ENCODE measurements at places on chromosomes 7 and 10.

DNA sequence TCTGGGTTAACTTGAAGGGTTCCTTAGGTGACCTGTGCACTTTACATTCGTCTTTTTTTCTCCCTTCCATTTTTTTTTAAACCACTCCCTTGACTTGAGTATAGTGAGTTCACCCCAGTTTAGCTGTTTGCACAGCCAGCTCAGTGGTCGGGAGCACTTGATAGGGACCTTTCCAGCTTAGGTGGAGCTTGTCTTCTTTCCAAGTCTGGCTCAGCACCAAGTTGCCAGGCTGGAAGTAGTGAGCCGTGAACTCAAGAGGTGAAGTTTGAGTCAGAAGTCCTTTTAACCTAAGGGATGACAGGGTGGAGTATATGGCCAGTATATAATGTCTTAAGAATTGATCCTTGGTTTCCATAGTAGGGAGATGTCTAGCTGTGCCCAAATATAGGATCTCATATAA lies 7.2 kb downstream of the DNAH11 start:
- no peak for DNase-seq

DNA sequence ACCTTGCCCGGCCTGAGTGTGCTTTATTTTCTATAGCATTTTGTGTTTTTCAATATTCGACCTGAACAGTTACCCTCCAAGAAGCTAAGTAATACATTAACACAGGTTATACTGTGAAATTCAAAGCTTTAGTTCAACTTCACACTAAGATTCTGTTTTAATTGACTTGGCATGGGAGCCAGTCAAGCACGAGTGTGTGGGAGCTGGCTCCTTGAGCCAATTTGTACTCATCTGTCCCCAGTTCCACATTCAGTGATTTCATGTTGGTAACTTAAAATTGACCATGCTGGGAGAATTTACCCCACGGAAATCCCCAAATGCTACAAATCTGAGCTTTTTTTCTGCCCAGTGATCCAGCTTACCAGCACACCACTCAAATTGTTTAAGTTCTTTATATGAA lies 20.3 kb downstream of the TSPAN12 start:
- DNase-seq: no peak

DNA sequence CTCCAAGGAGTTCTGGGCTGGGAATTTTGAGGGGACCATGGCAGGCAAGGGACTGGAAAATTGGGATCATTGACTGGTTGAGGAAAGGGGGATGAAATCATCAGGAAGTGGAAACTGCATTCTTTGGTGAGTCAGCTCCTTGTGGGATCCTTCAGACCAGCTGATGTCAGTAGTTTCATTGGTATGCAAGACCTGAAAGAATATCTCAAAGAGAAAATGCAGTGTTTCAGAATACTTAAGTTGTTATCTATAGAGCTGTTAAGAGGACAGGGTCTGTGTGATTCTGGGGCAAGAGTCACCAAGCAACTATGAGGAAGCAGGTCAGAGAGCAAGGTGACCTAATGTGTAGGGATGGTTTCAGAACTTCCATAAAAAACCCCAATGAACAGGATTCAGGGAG lies 595.9 kb upstream of the AUTS2 start:
- DNase-seq: no peak

DNA sequence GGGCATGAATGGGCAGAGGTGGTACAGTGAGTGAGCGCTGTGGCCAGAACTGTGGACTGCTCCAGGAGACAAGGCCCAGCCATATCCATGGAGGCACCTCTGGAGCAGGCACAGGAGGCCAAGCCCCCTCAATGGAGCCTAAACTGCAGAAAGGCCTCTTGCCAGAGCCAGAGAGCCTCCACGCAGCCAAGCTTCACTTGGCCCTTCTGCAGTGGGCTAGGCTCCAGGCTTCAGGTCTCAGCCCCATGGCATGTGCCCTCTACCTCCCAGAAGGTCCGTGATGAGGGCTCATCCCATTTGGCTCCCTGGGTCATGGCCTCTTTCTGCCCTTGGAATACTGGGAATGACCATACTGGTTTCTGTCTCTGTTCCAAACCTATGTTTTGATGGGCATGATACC lies 8.9 kb downstream of the PDE1C start:
- DNase-seq: no peak

DNA sequence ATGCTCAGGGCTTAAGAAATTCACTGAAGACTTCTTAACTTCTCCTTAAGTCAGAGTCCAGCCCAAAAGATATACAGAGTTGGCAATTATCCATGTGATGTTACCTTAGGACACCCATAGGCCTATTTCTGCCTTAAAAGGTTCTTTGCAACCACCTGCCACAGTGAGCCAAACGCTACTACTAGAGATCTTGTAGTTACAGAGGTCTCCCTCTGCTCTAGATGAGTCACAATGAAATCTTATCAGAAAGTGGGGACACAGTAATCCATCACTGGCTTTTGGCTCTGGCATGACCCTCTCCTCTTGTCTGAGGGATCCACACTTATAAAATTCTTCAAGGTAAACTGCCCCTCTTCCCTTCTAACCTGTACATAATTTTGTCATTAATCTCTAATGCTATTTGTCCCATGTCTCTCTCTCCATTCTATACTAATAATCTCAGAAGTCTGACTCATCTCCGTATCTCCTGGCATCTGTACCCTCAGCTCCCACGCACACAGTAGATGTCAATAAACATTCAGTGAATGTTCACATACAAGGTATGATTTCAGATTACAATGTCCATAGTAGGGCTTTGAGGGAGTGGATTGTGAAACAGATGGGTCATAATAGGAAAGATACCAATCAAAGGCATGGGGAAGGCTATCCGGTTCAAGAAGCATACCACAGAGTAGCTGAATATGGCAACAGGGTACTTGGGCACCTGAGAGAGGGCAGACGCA lies 112.1 kb downstream of the SGMS1 start:
- DNase-seq: no peak

DNA sequence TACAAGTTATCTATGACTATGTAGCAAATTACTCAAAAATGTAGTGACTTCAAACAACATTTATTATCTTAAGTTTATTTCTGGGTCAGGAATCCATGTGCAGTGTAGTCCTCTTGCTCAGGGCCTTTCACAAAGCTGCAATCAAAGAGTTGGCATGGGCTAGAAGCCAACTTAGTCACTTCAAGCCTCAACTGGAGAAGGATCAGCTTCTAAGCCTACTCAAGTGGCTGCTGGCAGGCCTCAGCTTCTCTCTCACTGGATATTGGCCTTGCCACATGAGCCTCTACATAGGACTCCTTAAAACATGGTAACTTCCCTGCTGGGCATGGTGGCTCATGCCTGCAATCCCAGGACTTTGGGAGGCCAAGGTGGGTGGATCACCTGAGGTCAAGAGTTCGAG lies 5.0 kb upstream of the NFE2L3 start:
- no peak for DNase-seq

DNA sequence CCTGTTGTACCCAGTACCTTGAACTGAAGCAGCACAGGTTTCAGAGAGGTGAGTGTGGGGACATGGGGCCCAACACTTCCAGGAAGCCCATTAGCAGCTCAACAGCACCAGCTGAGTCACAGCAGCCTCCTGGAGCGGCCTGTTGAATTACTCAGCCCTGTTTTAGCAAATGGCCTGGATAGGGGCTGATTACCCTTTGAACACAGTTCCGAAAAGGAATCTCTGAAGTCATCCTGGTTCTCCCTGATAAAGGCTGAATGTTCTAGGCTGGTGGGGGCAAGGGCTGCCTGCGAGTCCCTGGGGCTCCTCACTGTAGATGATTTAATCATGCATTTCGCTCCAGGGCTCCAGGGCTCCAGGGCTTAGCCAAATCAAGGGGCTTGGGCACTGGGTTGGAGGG lies 287.5 kb downstream of the GRID1 start:
- DNase-seq: peak; percentile 55

GRCh38 chr7:44387389-44387788 lies 62.0 kb upstream of the CAMK2B start:
- DNase-seq: no peak

DNA sequence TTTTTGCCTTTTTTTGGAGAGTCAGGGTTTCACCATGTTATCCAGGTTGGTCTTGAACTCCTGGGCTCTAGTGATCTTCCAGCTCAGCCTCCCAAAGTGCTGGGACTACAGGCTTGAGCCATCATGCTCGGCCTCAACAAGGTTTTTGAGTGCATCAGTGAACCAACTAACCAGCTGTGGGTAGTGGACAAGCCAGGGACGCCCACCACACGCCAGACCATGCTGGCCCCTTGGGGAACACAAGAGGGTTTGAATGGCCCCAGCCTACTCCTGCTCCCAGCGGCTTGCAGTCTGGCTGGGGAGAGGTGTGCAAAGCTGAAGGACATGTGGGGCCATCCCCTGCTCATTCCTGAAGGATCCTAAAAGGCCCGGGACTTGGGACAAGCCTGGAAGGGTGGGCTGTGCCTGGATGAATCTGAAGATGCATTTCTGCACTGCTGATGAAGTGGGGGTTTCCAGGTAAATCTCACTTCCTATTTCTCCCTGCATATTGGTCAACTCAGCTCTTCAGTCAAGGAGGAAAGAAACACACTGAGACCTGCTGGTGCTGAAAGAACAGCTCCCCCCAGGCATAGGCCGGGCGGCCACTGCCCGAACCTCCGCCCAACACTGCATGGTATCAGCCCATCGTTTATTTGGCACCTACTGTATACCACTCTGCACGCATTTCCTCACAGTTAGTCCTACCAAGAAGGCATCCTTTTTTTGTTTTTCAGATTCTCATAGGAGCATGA lies 6.9 kb downstream of the MMD2 start:
- DNase-seq: no peak

GRCh38 chr7:55887821-55888247 lies 578 bp downstream of the ZNF713 start:
- peak; percentile 10 for DNase-seq

GRCh38 chr7:43508461-43508860 lies 74.4 kb upstream of the STK17A start:
- no peak for DNase-seq

DNA sequence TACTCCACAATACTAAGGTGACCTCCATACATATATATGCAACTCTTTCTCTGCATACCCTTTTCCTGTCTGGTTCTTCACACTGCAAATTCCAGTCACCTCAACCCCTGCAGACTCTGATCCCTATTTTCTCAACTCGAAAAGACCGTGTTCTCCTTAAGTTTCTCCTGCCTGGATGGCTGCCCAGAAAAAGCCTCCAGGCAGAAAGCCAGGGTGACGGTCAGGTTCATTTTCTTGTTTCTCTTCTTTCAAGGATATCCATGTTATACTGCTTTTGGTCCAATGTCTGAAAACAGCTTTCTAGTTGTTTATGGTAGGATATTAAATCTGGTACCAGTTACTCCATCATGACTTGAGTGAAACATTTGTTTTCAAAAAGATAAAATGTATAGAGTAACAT lies 267.8 kb upstream of the MYO3A start:
- DNase-seq: no peak

- DNase-seq: no peak
Observed at GRCh38 chr10:123833170-123833850, 58.3 kb downstream of the CPXM2 start.

GRCh38 chr7:85612514-85612913 lies 425.7 kb upstream of the SEMA3D start:
- no peak for DNase-seq

- DNase-seq: no peak
Observed at GRCh38 chr7:23473844-23474093, 3.5 kb upstream of the IGF2BP3 start.

DNA sequence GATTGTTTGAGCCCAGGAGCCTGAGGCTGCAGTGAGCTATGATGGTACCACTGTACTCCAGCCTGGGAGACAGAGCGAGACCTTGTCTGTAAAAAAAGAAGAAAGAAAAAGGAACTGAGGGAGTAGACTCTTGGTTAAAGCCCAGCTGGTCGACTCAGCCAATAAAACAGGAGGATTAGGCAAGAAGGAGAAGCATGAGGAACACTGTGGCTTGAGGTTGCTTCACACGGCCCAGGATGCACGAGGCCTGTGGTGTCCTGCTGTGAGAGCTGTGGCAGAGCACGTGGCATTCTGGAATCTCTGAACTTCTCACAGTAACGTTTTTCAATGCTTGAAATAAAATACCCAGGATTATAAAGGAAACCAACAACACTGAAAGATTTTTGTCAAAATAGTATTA lies 93.3 kb downstream of the CUL2 start:
- no peak for DNase-seq

- DNase-seq: no peak
Observed at GRCh38 chr7:150788474-150789269, 11.5 kb downstream of the TMEM176B start.

DNA sequence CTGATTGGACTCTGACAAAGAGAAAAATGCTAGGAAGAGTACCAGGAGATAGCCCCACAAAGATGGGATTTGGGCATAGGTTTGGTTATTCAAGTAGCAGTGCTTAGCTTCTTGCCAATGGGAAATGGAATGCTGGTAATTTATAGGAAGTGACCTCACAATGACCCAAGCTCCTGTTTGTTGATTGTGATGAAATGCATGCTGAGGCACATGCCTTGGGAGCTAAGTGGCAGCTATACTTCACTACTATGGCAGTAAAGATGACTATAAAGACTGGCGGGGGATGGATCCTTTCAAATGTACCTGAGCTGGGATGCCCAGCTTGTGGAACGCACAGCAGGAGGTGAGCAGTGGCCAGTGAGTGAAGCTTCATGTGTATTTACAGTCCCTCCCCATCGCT lies 153.8 kb downstream of the ZNF22 start:
- no peak for DNase-seq

DNA sequence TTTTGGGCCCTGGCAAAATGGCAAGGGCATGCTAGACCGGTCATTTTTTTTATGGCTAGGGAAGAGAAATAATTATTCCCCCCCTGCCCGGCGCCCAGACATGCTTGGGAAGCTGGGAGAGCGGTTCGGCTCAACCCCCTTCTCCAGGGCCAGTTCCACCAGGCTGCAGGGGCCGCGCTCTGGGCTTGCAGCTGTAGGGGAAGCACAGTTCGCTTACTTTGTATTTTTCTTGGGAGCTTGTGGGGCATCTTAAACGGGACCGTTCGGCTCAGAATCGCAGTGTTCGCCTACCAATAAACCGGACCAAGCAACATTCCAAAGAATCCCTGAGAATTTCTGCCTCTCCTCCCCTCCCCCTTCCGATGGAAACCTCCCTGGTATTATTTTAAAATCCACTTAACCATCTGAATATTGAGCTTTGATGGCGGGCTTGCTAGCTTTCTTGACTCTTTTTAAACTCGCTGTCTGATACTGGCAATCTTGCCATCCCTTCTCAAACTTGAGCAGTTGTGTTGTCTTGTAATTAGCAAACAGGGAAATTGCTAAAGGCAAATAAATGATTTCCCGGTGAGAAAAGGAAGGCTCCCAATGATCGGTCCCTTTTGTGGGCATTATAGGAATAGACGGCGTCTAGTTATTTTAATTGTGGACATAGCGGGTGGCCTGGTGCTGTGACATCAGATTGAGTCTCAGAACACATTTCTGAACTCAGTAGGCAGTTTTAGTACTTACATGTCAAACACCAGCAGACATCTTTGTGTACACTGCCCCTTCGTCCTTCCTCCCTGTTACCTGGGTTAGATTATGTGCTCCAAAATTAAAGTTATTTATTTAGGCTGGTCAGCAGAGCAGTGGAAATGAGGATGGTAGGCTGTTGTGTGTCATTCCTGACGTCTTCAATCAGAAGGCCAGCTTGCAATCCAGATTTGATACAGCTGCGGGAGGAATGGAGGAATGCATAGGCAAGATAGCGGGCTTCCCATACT lies 3.4 kb downstream of the TCF7L2 start:
- peak; percentile 40 for DNase-seq

- DNase-seq: no peak
Observed at GRCh38 chr7:47421456-47421855, 160.5 kb downstream of the TNS3 start.

GRCh38 chr10:101230183-101230917 lies 1.1 kb upstream of the LBX1 start:
- no peak for DNase-seq

Data from small intestine (tissue), 16 donors.